ENCODE measurements at places on chromosomes 3 and 15. TPM values are rescaled to one million over a fixed set of nuclear protein-coding genes. Genes with fewer than 3 reads are reported as not detected.
A peak's percentile ranks its signal among the peaks of the same experiment; 100 is the strongest.

DNA sequence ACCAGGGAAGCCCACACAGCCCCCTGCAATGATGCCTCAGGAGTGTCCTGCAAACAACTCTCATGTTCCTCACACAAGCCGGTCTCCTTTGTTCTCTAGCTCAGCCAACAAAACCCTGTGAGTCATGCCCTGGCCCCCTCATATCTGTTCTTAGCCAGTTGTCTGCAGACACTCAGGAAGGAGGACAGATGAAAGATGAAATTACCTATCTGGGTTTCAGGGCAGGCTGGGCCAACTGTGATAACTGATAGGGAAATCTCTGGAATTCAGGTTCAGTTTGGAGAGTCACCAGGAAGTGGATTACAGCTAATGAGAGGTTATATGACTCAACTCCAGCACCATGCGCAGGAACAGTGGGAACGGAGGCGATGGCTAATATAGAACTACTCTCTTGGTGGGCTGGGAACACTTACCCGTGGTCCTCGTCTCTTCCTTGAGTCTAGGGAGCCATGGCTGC lies 352.0 kb upstream of the ADAMTS9 start:
- DNase-seq = no peak

DNA sequence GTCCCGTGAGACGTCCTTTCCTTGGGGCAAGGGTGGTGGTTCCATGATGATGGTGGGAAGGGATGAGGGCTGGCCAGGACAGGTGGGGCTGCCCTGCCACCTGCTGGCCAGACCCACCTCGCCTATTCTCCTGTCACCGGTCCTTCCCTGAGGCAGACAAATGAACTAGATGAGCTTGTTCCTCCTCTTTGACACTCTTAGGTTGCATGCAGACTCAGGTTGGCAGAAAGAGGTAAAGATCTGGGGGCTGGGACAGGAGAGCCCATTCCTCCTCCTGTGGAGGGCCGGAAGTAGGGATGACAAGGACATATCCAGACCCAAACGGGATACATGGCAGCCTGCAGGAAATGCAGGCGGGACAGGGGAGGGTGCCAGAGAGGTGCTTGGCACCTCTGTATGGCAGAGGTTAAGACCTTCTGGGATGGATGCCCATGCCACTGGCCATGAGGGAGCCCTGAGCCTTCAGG lies 38.6 kb downstream of the ACSBG1 start:
- peak; percentile 72 for DNase-seq

GRCh38 chr3:155032918-155033317 lies 47.2 kb upstream of the MME start:
- no peak for DNase-seq

DNA sequence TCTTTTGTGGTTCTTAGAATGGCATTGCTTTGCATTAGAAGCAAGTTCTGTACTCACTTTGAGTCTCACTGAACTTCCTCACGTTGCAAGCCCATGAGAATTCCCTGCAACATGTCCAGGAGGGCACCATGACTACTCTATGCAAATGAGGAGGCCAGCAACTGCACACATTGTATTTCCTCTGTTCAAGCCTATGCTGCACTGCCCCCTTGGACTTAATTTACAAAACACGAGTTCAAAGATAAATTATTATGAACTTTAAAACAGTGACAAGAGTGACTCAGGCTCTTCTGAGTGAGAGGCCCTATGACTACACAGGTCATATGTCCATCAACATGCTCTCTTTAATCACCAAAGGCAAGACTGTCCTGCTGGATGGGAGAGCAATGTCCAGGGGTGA lies 484.2 kb upstream of the ATP11B start:
- DNase-seq = peak; percentile 62

- DNase-seq = peak; percentile 73
These were observed 106.4 kb downstream of the FBLN2 start for GRCh38 chr3:13655061-13655913.

DNA sequence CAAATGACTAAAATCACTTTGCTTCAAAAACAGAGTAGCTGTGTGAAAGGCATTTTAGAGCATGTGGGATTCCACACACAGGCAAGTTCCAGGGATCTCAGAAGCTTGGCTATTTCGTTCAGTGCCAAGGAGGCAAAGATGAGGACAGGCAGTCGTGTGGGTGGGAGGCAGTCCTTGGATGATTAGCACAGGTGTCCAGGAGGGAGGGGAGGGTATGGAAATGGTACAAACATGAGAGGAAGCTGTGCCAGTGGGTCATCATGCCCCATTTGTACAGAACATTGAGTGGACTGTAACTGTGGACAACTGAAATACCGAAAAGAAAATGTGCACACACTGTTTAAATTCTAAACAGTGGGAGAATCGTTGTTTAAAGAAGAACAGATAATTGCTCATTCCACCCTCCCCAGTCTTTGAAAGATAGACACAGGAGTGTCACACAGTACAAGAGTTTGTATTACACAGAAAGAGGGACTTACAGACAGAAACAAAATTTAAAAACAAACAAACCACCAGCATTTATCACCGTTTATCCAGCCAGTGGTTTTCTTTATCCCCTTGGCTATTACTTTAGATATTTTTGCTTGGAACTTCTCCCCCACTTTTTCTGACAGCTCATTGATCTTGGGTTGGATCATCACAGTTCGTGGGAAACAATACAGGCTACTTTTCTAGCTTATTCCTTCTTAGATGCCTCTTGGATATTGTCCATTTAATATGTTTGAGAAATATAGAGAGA lies 122.9 kb downstream of the GREM1 start:
- no peak for DNase-seq

ROBO2 gene
- not detected for total RNA-seq

HRG gene
- total RNA-seq = 0.40 TPM

Measured in Calu3 (cell line).